ENCODE measurements at places on chromosomes 6 and 20. TPM values are rescaled to one million over a fixed set of nuclear protein-coding genes. Genes with fewer than 3 reads are reported as not detected.
A peak's percentile ranks its signal among the peaks of the same experiment; 100 is the strongest.

OR2H1 gene
- total RNA-seq, result not detected

DNA sequence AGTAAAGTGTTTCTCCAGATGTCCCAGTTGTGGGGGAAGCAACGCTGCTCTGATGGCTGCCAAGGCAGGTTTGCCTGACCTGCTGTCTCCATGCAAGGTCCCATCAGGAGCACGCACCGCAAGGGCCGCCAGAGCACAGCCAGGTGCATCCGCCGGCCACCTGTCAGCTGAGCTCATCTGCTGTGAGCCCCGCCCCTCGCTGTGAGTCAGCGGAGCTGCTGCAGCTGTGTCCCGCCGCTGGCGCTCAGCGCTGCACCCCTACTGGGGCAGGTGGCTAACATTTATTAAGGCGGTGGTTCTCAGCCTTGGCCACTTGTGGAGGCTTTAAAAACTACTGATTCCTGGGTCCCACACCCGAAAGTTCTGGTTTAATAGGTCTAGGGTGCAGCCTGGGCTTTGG, 225.7 kb downstream of the UST start:
- H3K4me1 ChIP-seq, result peaks cover 55% of the 10 kb centered on the region
- DNase-seq, result peak; percentile 91
- H3K27ac ChIP-seq, result no peak overlapping the region
- H3K36me3 ChIP-seq, result peaks cover 4% of the 10 kb centered on the region
- peak overlapping the region; percentile 34 for H3K4me3 ChIP-seq
- no peaks in the 10 kb centered on the region for H3K27me3 ChIP-seq

DNA sequence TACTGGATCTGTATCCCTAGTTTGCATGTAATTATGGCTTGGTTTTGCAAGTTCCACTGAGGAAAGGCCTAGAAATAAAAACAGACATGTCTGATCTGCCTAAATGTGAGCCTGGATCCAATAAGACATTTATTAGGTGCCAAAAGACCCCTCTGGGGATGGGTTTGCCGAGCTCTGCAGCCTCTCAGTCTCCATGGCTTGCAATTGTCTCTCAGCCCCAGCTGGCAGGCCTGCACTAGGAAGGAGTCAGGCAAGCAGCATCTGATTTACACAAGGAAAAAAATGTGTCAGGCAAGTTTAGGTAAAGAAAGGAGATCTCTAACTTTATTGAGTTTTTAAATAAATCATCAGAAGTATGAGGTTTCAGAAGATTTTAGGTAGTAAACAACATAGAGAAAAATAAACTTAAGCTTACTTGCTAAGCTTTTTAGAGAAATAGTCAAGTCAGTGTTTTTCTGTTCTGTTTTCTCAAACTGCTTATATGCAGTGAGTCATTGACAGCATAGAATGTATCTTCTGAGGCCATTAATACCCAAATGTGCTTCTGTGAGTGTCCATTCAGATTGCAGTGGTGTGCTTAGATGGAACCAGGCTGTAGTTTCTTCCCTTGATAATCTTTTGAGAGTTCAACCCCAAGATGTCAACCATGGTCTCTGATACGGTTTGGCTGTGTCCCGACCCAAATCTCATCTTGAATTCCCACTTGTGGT, 121.0 kb downstream of the FHL5 start:
- H3K27ac ChIP-seq, result no peak overlapping the region
- H3K4me3 ChIP-seq, result no peak overlapping the region
- DNase-seq, result no peak
- no peaks in the 10 kb centered on the region for H3K27me3 ChIP-seq
- H3K4me1 ChIP-seq, result no peaks in the 10 kb centered on the region

- no peaks in the 10 kb centered on the region for H3K27me3 ChIP-seq
- no peaks in the 10 kb centered on the region for H3K36me3 ChIP-seq
- H3K4me1 ChIP-seq, result peaks cover 5% of the 10 kb centered on the region
- H3K4me3 ChIP-seq, result no peak overlapping the region
These were observed 290.6 kb upstream of the ZNF337 start for GRCh38 chr20:25987073-25987927.

DNA sequence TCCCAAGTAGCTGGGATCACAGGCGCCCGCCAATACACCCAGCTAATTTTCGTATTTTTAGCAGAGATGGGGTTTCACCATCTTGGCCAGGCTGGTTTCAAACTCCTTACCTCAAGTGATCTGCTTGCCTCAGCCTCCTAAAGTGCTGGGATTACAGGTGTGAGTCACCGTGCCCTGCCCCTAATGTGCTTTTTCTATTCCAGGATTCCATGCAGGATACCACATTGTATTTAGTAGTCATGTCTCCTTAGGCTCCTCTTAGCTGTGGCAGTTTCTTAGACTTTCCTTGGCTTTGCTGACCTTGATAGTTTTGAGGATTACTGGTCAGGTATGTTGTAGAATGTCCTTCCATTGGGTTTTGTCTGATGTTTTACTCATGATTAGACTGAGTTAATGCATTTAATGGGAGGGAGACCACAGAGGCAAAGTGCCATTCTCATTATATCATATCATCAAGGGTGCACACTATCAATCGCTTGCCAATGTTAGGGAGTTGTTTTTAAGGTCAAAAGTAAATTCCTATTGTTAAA, 39.6 kb upstream of the TNFAIP3 start:
- H3K27ac ChIP-seq, result no peak overlapping the region
- H3K36me3 ChIP-seq, result no peaks in the 10 kb centered on the region
- no peaks in the 10 kb centered on the region for H3K4me1 ChIP-seq
- H3K27me3 ChIP-seq, result no peaks in the 10 kb centered on the region

DNA sequence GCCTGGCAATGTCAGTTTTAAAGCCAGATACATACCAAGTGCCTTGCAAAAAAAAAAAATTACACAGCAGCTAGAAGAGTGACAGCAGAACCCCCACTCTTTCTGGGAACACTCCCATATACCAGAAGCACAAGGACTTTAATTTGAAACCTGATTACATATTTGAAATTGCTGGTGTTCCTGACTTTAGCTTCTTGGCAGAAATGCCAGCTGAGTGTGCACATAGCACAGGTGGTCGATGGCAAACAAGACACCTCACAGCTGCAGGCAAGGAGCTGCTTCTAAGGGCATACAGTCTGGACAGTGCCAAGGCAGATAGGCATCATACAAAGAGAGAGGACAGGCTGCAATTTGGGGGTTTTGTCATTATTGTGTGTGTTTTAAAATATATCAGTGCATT, 150.7 kb upstream of the SGK1 start:
- no peak overlapping the region for H3K4me3 ChIP-seq
- no peak for DNase-seq
- peaks cover 38% of the 10 kb centered on the region for H3K4me1 ChIP-seq
- H3K36me3 ChIP-seq, result no peaks in the 10 kb centered on the region
- H3K27ac ChIP-seq, result no peak overlapping the region

DNA sequence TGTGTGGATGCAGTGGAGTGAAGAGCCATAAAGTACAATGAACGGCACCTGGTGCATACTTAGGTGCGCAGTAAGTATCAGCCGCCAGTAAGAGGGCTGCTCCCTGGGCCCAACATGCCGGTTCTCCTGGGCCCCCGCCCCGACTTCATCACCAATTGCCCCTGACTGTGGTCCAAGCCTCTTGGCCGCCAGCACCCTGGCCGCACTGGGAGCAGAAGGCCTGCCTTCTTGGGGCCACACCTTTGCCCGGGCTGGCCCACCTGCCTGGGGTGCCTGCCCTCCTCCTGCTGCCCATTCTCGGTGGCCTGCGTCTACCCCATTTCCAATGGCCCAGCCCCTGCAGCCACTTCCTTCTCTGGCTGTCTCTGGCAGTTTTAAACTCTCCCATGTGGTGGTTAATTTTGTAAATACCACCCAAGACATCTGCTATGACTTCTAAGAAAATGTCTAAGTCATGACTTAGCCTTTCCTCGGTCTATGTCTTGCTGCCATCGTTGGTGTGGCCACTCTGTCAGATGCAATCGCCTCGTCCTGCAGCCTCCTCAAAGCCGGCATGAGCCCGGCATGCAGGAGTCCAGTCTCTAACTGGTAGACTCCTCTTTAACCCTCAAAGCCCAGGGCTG, 36.8 kb downstream of the PMEPA1 start:
- peaks cover 5% of the 10 kb centered on the region for H3K4me1 ChIP-seq
- H3K27me3 ChIP-seq, result no peaks in the 10 kb centered on the region
- DNase-seq, result no peak
- H3K27ac ChIP-seq, result no peak overlapping the region

DNA sequence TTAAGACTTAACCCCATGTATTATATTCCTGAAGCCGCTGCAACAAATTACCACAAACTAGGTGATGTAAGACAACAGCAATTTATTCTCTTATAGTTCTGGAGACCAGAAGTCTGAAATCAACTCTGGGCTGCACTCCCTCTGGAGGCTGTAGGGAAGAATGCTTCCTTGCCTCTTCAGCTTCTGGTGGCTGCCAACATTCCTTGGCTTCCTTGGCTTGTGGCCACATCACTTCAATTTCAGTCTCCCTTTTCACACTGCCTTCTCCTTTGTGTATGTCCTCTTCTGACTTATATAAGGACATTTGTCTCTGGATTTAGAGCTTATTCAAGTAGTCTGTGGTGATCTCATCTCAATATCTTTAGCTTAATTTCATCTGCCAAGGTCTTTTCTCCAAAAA, 141.6 kb downstream of the DHX35 start:
- H3K36me3 ChIP-seq, result no peaks in the 10 kb centered on the region
- H3K27ac ChIP-seq, result no peak overlapping the region
- no peak overlapping the region for H3K4me3 ChIP-seq
- DNase-seq, result no peak

WRNIP1 gene
- 25.3 TPM for total RNA-seq

MYL9 gene
- total RNA-seq, result 12.4 TPM

DNA sequence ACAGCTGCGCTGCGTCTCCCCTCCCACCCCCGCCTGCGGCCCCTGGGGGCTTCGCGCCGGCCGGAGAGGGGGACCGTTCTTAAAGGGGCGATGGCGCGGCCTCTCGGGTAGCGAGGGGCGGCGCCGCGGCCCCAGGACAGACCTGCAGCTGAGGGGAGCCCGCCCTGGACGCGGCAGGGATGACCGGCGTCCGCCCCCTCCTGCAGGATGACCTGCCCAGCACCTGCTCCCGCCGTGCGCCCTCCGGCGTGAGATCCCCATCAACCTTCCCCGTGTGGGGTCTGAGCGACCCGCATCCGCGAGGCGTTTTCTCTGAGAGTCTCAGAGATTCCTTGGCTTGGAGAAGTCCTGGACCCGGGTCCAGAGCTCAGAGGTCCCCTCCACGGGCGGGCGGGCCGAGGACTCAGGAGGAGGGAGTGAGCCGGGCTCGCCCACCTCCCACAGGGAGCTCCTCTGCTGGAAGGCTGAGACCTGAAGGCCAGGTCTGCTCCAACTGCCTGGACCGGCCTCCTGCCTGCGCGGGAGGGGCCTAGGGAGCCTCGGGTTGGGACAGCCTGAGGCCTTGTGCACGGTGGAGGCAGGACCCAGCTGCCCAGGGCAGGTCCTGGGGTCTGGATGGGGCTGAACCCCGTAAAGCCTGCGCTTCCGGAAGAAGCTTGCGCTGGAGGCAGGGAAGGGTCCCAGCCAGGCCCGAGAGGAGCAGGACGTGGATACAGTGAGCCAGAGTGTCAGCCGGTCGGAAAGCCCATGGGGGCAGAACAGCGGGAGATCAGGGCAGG, 532 bp upstream of the NKAIN4 start:
- H3K27me3 ChIP-seq, result peaks cover 26% of the 10 kb centered on the region
- no peaks in the 10 kb centered on the region for H3K36me3 ChIP-seq
- no peak overlapping the region for H3K27ac ChIP-seq
- DNase-seq, result peak; percentile 79
- peaks cover 25% of the 10 kb centered on the region for H3K4me1 ChIP-seq

GRCh38 chr6:25576919-25577318, 75.1 kb upstream of the SCGN start:
- no peak overlapping the region for H3K4me3 ChIP-seq
- DNase-seq, result no peak
- no peaks in the 10 kb centered on the region for H3K36me3 ChIP-seq
- no peaks in the 10 kb centered on the region for H3K4me1 ChIP-seq
- no peaks in the 10 kb centered on the region for H3K27me3 ChIP-seq
- no peak overlapping the region for H3K27ac ChIP-seq

KIFC1 gene
- 93.9 TPM for total RNA-seq

DNA sequence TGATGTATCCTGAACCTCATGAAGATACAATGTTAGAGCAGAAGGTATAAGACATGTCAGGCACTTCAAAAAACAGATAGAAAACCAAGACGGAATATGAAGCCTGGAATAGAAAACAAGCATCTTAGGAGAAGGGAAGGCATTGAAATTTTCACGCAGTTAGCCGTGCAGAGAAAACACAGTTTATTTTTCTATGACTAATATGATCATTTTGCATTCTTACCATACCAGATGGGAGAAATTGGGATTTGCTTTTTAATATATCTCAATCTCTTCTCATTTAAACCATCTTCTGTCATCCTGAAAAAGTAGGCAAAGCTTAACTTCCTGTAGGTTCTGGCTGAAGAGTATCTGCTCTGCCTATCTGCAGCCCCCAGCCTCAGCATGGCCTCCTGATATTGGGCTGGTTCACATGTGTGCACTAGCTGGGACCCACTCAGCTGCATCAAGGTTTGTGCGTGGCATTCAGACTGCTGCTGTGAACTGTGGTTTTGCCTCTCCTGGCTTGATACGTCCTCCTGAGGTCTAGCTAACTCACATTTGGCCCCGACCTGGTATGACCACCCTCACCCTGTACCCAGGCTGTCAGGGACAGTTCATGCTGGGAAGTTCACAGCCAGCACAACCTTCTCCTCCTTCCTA, 392.5 kb upstream of the SASH1 start:
- H3K27ac ChIP-seq, result no peak overlapping the region
- no peaks in the 10 kb centered on the region for H3K36me3 ChIP-seq
- no peaks in the 10 kb centered on the region for H3K27me3 ChIP-seq
- no peaks in the 10 kb centered on the region for H3K4me1 ChIP-seq
- DNase-seq, result no peak

SLC32A1 gene
- total RNA-seq, result 0.04 TPM

DNA sequence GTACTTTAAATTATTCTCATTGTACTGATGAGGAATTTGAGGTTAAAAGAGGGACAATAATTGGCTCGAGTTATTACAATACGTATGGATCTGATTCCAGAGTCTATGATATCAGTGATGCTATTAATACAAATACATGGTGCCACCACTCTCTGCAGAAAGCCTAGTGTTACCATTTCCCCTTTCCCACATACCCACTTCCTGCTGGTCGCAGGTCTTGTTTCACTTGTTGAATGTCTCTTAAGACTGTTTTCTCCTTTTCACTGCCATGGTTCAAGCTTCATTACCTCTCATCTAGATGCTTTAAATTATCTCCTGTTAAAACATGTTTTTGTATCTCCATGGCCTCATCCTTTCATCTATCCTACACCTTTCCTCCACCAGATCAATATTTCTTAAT, 62.0 kb downstream of the FHL5 start:
- H3K4me1 ChIP-seq, result no peaks in the 10 kb centered on the region
- no peak overlapping the region for H3K4me3 ChIP-seq
- DNase-seq, result no peak
- no peaks in the 10 kb centered on the region for H3K36me3 ChIP-seq

- H3K27ac ChIP-seq, result no peak overlapping the region
- H3K36me3 ChIP-seq, result no peaks in the 10 kb centered on the region
- H3K4me1 ChIP-seq, result no peaks in the 10 kb centered on the region
- DNase-seq, result no peak
- peaks cover 7% of the 10 kb centered on the region for H3K27me3 ChIP-seq
These were observed 274.2 kb downstream of the CDH26 start for GRCh38 chr20:60232380-60232779.
